Hepatocyte (in vitro differentiated cells): ENCODE measurements at places on chromosomes 13 and 19. TPM values are rescaled to one million over a fixed set of nuclear protein-coding genes. Genes with fewer than 3 reads are reported as not detected.

GRCh38 chr19:46678110-46678732 is 17.2 kb upstream of the DACT3 start:
- no peak for DNase-seq

GRCh38 chr13:70945506-70945905 is 837.3 kb upstream of the KLHL1 start:
- DNase-seq, result no peak

DNA sequence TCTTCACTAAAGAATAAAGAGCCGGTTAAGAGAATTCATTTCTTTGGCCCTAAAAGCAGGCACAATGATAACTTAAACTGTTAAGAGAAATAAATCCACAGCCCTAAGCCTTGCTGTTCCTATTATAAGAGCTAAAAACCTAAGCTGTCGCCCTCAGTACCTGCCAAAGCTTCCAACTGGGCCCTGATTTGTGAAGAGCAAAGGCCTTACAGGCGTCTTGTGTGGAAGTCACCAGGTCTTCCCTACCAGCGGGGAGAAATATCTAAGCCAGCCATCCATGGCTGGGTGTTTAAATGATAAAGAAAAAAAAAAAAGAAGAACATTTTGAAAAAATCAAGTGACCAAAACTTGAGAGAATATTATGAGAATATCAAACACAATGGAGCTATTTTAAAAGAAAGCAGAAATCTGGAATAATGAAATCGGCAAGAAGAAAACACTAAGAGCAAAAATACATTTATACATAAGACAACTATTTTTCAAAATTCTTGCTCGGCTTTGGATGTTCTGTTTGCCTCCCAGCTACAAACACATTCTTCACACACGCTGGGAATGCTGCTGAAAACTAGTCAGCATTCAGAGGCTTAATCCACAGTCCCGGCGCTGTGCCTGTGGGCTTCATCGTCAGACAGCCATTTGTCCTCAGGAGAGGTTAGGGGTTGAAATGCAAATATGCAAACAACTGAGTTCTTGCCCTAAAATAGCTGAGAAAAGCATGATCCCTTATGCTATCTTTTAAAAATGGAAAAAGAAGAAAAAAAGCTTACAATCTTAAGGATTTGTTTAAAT is 89.8 kb upstream of the LSM14A start:
- peak; percentile 25 for DNase-seq

GRCh38 chr19:29366757-29367156 is 153.8 kb upstream of the UQCRFS1 start:
- DNase-seq, result no peak

- DNase-seq, result no peak
These were observed 63.7 kb downstream of the SPATA13 start for GRCh38 chr13:24224232-24224680.

DNA sequence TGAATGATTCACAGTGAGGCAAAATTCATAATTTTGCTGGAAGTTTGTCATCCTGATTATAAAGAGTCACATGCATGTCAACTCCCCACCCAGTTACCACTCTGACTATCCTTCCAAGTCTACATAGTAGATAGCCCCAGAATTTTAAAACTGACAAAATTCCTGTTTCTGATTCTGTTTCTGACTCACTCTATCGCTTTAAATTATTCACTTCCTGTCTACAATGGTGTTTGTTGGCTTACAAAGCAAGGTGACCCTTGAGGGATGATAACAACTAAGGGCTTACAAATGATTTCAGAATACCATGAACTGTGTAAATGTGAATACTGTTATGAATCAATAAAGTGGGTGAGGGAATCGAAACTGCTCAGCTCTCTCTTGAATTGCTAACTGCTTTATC is 98.7 kb upstream of the KL start:
- no peak for DNase-seq

DNA sequence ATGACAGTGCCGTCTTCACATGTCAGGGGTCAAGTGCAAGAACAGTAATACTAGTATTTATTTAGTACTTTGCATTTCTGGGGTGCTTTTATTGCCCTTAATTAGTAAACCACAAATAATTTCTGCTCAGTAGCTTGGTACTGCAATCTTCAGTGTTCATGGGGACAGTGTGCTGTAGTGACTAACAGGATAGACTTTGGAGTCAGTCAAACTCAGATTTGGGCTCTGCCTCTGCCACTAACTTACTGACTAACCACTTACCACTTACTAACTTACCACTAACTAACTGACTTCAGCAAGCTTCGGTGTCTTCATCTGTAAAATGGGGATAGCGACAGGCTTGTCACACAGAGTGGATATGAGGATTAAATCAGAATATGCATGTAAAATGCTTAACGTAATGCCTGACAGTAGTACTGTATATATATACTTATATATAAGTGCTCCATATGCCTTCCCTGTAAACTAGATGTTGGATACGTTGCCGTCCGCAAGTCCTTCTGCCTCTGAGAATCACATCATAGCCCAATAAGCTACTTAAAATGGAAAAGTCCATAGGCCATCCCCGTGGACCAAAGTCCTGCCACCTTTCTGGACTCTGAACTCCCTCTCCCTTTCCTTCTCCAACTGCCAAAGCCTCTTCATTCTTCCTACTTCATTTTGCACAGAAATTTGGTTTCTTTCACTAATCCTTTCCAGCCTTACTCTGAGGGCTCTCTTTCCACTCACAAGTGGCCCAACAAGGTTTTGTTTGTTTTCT is 158.1 kb downstream of the ZIC5 start:
- no peak for DNase-seq

DNA sequence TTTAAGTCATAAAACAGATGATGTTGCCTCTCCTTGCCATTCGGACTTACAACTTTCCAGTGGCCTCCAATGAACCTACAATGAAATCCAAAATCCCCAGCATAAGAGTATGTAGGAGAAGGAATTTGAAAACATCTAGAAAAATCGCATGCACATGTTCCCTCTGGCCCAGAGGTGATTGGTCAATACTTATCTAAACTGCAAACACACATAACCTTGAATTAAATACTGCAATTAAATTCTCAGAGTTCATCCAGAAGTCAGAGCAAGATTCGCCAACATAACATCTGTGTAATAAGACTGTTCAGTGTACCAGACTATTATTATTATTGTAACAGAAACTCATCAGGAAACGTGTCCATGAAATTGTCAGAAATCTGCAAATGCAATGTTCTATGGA is 82.2 kb upstream of the USP29 start:
- no peak for DNase-seq

DNA sequence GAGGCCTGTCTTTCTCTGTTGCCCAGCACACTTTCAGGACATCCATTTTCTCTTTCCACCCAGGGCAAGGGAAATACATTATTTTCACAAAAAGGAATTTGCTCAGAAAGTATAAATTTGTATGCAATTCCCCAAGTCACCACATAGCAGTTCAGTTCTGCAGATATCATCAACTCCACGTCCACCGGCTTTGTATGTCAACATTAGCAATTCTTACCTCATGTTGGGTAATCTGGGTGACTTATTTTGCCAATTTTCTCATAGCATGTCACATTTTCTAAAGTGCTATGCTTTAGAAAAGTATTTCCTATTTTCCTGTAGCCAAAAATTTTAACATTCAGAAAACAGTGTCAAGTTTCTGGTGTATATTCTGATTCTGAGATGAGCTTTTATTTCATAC is 501.8 kb downstream of the EFNB2 start:
- DNase-seq, result peak; percentile 23

GRCh38 chr19:7516333-7516732 is 430 bp downstream of the ZNF358 start:
- DNase-seq, result peak; percentile 31

- DNase-seq, result no peak
These were observed 10.5 kb upstream of the OVOL3 start for GRCh38 chr19:36100476-36100875.

GRCh38 chr13:59494560-59494970 is 669.2 kb downstream of the DIAPH3 start:
- DNase-seq, result no peak

DNA sequence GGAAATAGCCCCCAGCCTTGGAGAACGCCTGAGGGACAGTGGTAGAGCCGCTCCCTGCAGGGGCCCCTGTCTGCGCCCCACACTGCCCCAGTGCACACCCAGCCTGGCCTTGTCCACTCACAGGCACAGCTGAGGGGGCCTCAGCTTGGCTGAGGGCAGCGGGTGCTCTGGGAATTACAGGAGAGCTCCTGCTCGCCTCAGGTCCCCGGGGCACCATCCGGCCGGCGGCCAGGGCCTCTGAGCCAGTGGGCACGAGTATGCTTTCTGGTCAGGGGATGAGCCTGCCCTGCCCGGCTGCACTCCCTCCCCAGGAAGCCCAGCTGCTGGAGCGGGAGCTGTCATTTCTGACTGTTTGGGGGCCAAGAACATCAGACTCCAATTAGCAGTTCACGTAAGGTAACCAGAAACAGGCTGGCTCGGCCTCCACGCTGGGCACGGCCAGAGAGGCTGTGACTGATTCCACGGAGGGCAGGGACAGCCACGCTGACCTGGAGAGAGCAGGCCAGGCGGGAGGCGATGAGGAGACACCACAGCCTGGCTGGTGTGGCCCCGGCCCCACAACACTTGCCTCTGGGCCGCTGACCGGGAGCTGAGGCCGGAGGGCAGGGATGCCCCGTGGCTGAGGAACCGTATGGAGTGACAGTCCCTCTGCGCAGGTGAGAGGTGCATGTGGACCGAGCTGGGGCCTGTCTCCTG is 15.4 kb downstream of the CEBPG start:
- DNase-seq, result no peak

Gene IGFL2
- total RNA-seq, result 12.9 and 15.2 TPM in 2 replicates

Gene CCDC194
- total RNA-seq, result not detected in 2 replicates
